ENCODE measurements at places on chromosomes 5 and 9. TPM values are rescaled to one million over a fixed set of nuclear protein-coding genes. Genes with fewer than 3 reads are reported as not detected.

GRCh38 chr5:180201051-180201987 is 7.7 kb downstream of the RASGEF1C start:
- no peak overlapping the region for H3K4me3 ChIP-seq
- no peaks in the 10 kb centered on the region for H3K36me3 ChIP-seq
- H3K27ac ChIP-seq: no peak overlapping the region
- no peaks in the 10 kb centered on the region for H3K4me1 ChIP-seq

DNA sequence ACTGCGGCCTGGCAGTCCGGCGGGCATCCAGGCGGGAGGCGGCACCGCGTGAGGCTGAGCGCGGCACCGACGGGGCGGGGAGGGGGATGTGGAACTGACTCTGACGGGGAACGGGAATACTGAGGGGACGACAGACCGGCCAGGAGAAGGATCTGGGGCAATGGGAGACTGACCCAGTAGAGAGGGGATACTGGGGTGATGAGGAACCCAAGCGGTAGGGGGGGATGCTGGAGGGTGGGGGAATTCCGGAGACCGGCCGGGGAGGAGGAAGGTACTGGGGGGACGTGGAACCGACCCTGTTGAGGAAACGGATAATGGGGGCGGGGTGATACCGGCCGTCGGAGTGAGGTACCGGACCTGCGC is 423 bp downstream of the IPPK start:
- no peaks in the 10 kb centered on the region for H3K27me3 ChIP-seq
- peak overlapping the region; percentile 53 for H3K27ac ChIP-seq
- DNase-seq: peak; percentile 41
- H3K4me1 ChIP-seq: peaks cover 41% of the 10 kb centered on the region

The SPINK1 gene
- not detected for total RNA-seq

The MYOZ3 gene
- total RNA-seq: 0.21 TPM

The KIF24 gene
- 5.7 TPM for total RNA-seq

DNA sequence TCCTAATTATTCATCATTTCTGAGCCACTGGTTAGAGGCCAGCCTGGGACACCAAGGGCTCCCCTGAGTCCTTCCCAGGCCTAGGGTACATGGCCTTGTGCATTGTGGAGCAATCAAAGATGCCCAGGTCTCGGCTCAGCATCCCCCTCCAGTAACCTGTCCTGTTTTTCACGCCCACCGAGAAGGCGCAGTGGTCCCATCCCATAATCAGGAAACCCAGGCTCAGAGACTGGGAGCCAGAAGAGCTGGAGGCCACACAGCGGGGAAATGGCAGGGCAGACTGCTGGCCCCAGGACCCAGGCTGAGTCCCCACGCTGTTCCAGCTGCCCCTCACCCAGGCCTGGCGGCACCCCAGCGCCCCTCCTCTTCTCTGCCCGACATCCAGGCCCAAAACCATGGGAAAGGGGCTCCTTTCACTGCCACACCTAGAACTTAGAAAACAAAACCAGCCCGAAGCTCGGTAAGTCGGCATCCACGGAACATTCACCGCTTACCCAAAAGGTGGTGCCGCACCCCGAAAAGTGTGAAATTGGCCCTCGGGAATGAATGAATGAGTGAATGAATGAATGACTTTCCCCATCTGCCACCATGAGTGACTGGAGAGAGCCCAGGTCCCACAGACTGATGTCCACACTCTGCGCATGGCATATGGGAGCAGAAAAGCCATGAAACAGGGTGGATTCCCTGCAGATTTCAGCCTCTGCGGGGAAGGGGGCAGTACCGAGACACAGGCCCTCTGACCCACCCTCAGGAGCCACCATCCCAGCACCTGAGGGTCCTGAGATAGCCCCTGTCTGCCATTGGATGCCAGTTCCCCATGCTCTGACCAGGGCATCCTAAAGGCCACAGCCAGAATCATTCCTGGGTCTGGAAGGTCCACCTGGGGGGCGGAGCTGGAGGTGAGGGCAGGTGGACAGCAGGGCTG is 132.5 kb downstream of the OLFM1 start:
- peaks cover 7% of the 10 kb centered on the region for H3K27me3 ChIP-seq
- no peaks in the 10 kb centered on the region for H3K36me3 ChIP-seq
- no peak overlapping the region for H3K4me3 ChIP-seq
- no peak for DNase-seq

DNA sequence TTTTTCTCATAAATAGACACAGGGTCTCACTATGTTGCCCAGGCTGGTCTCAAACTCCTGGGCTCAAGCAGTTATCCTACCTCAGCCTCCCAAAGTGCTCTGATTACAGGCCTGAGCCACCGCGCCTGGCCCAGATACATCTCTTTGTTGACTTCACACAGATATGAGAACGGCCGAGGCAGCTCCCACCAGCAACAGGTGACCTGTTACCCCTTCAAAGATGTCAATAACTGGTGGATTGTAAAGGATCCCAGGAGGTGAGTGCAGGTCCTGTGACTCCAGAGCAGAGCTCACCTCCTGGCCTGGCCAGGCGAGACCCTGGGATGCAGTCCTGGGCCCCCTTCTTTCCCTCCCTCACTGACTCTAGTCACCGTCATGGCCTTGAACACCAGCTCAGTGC is 9.2 kb downstream of the POMT1 start:
- no peaks in the 10 kb centered on the region for H3K4me1 ChIP-seq
- peaks cover 31% of the 10 kb centered on the region for H3K36me3 ChIP-seq
- no peak for DNase-seq

The PCDHB4 gene
- total RNA-seq: not detected

The CCL27 gene
- total RNA-seq: 0.80 TPM

The DRD1 gene
- not detected for total RNA-seq

The CCDC107 gene
- total RNA-seq: 15.0 TPM

- H3K36me3 ChIP-seq: peaks cover 4% of the 10 kb centered on the region
- peaks cover 18% of the 10 kb centered on the region for H3K4me1 ChIP-seq
- H3K27me3 ChIP-seq: peaks cover 27% of the 10 kb centered on the region
- no peak for DNase-seq
- no peak overlapping the region for H3K27ac ChIP-seq
Measured at GRCh38 chr9:122162415-122162814, 2.7 kb downstream of the MORN5 start.

The DEPDC1B gene
- total RNA-seq: 33.6 TPM

The LHX2 gene
- not detected for total RNA-seq

The OR2Y1 gene
- not detected for total RNA-seq

The ARSI gene
- not detected for total RNA-seq

- H3K4me3 ChIP-seq: no peak overlapping the region
- H3K27me3 ChIP-seq: peaks cover 2% of the 10 kb centered on the region
- peaks cover 2% of the 10 kb centered on the region for H3K36me3 ChIP-seq
- no peak overlapping the region for H3K27ac ChIP-seq
- H3K4me1 ChIP-seq: no peaks in the 10 kb centered on the region
Measured at GRCh38 chr5:74552101-74552500, 88.4 kb downstream of the ENC1 start.

DNA sequence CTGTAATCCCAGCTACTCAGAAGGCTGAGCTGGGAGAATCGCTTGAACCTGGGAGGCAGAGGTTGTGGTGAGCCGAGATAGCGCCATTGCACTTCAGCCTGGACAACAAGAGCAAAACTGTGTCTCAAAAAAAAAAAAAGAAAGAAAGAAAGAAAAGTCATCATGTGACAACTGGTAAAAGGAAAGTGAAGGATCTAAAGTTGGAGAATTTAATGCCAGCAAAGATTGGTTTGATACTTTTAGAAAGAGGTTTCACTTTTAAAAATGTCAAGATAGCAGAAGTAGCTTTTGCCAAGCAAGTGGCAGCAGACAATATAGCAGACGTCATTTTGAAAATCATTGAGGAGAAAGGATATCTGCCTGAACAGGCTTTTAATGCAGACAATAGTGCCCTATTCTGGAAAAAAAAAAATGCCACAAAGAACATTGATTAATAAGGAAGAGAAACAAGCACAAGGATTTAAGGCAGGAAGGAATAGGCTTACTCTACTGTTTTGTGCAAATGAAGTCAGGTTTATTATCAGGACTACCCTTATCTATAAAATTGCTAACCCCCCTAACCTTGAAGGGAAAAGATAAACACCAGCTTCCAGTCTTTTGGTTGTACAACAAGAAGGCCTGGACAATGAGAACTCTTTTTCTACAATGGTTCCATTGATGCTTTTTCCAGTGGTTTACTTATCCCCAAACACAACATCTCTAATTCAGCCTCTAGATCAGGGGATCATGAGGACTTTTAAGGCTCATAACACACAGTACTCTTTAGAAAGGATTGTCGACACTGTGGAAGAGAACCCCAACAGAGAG is 12.0 kb downstream of the PKD2L2 start:
- no peak for DNase-seq
- no peak overlapping the region for H3K27ac ChIP-seq
- H3K4me3 ChIP-seq: no peak overlapping the region
- H3K27me3 ChIP-seq: peaks cover 4% of the 10 kb centered on the region

DNA sequence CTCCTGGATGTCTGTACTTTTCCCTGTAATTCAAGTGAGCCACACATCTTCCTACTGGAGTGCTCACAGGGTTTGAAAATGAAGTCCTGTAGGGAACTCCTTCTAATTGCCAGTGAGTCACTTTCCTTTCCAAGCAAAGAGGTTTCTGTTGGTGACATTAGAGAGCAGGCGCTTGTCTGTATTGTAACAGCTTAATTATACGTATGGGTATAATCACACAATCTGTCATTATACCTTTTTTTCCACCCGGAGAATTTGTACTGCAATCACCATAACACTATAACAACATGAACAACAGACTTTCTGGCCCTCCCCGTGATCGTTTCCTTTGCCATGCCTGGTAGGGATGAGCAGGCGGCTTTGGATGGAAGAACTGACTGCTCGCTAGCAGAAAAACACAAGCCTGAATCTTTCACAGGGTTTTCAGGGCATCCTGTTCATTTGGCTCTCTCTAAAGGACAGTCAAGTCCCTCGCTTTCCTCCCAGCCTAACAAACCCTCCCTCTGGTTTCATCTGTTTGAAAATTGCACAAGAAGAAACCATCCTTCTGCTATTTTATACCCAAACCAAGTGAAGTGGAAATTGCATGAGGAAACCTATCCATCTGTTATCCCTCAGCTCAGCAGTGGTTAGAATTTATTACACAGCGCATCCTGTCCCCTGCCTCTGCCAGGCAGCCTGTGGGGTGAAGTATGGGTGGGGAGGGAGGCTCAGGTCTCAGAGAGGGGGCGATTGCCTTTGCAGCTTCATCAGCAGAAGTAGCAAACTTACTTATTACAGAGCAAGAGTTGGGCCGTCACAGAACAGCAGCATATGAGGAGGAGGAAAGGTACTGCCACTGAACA is 307.0 kb upstream of the TLE4 start:
- H3K36me3 ChIP-seq: no peaks in the 10 kb centered on the region
- H3K27ac ChIP-seq: no peak overlapping the region
- H3K4me3 ChIP-seq: no peak overlapping the region
- DNase-seq: no peak

The DNM1 gene
- 1.1 TPM for total RNA-seq

DNA sequence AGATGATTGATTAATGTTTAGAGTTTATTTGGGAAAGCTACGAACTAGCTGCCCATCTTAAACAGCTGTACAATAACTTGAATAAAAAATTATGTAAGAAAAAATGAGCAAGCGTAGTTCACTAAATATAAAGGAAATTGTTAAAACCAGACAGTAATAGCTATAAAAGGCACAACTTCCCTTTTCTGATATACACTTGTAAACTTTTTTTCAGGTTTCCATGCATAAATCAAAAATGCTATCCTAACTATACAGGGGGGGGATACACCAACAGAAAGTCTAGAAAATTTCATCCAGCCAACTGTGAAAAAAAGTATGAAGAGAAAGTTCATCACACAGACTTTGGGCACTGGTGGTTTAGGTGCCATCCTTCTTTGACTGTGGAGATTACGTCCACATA is 122.3 kb downstream of the NR3C1 start:
- H3K36me3 ChIP-seq: peaks cover 37% of the 10 kb centered on the region
- no peaks in the 10 kb centered on the region for H3K4me1 ChIP-seq
- H3K4me3 ChIP-seq: no peak overlapping the region
- no peak overlapping the region for H3K27ac ChIP-seq
- no peaks in the 10 kb centered on the region for H3K27me3 ChIP-seq

GRCh38 chr5:148909766-148910165 is 83.4 kb downstream of the ADRB2 start:
- no peak overlapping the region for H3K27ac ChIP-seq
- peaks cover 12% of the 10 kb centered on the region for H3K4me1 ChIP-seq

The PRR16 gene
- total RNA-seq: not detected

The RNF44 gene
- 61.9 TPM for total RNA-seq

DNA sequence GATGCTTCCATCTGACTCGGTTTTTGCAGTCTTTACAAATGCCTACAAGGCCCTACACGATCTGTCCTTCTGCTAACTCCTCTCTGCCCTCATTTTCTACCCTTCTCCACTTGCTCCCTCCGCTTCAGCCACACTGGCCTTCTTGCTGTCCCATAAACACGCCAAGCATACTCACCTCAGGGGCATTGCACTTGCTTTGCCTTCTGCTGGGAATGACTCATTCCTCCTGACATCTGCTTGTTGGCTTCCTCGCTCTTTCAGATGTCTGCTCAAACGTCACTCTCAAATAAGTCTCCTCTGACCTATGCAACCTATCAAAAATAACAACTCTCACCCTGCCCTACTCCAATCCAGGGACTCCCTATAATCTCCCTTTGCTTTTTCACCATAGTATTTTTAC is 28.2 kb downstream of the CDC25C start:
- H3K4me3 ChIP-seq: no peak overlapping the region
- no peaks in the 10 kb centered on the region for H3K36me3 ChIP-seq
- H3K27ac ChIP-seq: no peak overlapping the region
- H3K27me3 ChIP-seq: no peaks in the 10 kb centered on the region
- no peaks in the 10 kb centered on the region for H3K4me1 ChIP-seq

The ZNF484 gene
- 7.5 TPM for total RNA-seq

- H3K27ac ChIP-seq: no peak overlapping the region
- peaks cover 2% of the 10 kb centered on the region for H3K4me1 ChIP-seq
- H3K4me3 ChIP-seq: no peak overlapping the region
- peaks cover 1% of the 10 kb centered on the region for H3K27me3 ChIP-seq
- H3K36me3 ChIP-seq: no peaks in the 10 kb centered on the region
- no peak for DNase-seq
Measured at GRCh38 chr9:84860249-84861115, 191.0 kb downstream of the NTRK2 start.

DNA sequence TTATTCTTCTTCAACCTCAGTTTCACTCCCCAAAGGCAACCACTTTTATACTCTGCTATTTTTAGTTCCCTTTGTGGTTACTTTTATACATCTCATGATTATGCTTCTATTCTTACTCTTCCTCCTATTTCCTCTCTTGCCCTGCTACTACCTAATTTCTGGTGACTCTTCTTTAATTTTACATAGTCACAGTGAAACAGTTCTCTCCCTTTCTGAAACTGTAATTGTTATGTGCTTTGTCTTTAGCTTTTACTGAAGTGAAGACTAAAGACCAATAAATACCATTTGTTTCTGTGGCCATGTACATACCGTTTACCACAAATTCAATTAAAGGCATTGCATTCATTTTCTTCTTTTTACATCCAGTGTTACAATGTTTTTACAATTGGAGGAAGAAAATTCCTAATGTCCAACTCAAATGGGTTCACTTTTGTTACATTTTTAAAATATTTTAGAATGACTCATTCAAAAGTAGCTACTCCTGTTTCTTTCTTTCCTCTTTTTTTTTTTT is 410.6 kb downstream of the PSAT1 start:
- DNase-seq: no peak
- no peaks in the 10 kb centered on the region for H3K36me3 ChIP-seq
- no peaks in the 10 kb centered on the region for H3K27me3 ChIP-seq

- no peaks in the 10 kb centered on the region for H3K4me1 ChIP-seq
- no peak overlapping the region for H3K27ac ChIP-seq
- H3K4me3 ChIP-seq: no peak overlapping the region
Measured at GRCh38 chr5:128424646-128425045, 113.4 kb downstream of the FBN2 start.
